ENCODE measurements at places on chromosomes 12 and 14.

- peak; percentile 36 for DNase-seq
Observed at GRCh38 chr12:75444429-75445136, 36.0 kb upstream of the GLIPR1 start.

- DNase-seq: peak; percentile 41
Observed at GRCh38 chr12:32455607-32456071, 56.3 kb downstream of the FGD4 start.

GRCh38 chr14:104036212-104036611 lies 49.3 kb upstream of the ASPG start:
- no peak for DNase-seq

DNA sequence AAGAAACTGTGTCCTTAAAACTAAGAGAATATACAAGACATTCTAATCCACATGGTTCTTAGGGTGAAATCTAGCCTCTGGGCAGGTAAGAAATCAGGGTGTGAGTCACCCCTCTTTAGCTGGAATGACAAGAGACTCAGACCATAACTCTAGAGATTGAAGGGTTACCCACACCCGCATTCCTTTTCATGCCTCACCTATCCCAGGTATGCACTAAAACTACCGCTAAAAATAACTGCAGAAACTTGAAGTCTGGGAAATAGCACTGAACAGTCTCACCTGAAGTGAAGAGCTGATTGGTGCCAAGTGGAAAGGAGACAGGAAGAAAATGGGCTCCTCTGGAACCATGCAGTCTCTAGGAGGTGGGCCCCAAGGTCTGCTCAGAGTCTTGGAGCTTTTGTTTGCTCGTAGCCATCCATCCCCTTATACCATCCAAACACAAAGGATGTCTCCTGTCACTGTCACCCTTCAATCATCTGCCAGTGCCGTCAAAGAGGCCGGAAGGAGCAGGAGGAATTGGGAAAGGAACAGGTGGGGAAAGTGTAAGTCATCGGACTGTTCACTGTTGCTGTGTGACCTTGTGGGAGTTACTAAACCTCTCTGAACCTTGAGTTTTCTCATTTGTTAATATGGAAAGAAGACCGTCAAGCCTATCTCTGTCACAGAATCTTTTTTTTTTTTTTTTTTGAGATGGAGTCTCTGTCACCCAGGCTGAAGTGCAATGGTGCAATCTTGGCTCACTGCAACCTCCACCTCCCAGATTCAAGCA lies 22.4 kb downstream of the DDX47 start:
- peak; percentile 99 for DNase-seq

GRCh38 chr14:51118993-51119392 lies 24.1 kb upstream of the TRIM9 start:
- DNase-seq: peak; percentile 13

DNA sequence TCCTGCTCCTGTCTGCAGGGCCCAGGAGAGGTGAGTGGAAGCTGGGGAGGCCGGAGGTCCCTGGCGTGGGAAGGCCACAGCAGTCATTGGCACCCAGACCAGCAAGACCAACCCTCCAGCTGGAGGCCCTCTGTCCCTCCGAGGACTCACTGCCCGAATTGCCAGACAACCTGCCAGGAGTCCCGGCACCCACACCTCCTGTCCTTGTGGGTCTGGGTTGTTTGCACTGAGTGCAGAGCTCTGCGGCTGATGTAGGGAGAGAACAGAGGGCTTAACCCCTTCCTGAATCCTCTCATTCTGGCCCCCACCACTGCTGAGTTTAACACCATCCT lies 204.9 kb downstream of the KIF26A start:
- DNase-seq: no peak

DNA sequence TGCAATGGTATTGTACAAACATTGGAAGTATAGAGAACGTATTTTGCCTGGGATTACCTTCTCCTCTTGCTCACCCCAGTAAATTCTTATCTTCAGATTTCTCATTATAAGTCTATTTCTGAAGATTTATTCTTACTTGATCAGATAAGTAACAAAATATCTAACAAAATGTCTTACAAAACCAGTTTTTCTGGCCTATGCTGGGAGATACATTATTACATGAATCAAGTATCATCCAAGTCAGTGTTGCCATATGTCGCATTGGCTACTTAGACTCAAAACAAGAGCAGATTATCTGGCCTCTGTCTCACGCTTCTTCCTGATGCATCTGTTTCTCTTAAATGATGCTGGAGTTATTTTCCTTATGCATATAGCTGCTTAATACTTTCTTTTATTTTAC lies 408.5 kb downstream of the CCER1 start:
- no peak for DNase-seq

GRCh38 chr12:112325157-112325556 lies 57.1 kb downstream of the HECTD4 start:
- no peak for DNase-seq

DNA sequence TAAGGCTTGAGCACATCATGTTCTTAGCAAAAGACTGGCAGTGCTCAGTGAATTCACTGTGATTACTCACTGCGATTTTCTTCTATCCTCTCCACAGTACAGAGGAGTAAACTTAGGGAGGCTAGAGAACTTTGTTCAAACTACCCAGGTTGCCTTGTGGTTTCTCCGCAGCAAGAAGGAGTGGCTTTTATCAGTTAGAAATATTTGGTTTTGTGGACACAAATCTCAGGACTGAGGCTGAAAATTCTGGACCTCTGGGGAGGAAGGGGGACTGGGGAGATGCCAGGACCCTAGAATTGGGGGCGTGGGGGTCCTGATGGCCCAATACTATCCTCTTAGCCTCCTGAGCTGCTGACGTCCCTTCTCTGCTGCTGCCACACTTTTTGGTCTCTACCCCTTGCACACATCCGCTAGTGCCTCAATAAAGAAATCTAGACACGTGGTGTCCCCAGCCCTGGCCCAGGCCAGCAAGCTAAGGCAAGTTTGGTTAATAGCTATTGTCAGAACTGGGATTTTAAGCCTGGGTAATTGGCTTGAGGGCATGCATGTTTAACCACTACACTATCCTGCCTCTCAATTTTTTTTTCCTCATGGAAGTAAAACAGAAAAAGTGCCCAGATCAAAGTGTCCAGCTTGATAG lies 842 bp downstream of the OAS2 start:
- peak; percentile 79 for DNase-seq

- DNase-seq: no peak
Observed at GRCh38 chr14:31582286-31582691, 21.1 kb downstream of the NUBPL start.

DNA sequence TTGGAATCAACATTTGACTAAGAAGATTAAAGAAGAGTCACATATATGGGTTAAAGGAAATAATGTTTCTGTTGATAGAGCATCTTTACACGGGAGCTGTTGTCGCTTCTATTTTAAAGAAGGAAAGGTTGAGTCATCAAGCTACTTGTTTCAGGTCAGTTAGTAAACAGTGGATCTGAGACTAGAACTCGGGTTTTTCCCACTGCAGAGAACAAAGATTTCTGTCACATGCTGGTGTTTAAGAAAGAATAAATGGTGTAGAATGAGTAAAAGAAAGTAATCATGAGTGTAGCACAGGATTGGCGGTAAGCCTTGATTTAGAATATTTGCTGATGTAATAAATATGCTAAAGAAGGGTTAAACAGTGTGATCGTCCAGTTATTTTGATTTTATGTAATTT lies 455.5 kb downstream of the AEBP2 start:
- DNase-seq: no peak

DNA sequence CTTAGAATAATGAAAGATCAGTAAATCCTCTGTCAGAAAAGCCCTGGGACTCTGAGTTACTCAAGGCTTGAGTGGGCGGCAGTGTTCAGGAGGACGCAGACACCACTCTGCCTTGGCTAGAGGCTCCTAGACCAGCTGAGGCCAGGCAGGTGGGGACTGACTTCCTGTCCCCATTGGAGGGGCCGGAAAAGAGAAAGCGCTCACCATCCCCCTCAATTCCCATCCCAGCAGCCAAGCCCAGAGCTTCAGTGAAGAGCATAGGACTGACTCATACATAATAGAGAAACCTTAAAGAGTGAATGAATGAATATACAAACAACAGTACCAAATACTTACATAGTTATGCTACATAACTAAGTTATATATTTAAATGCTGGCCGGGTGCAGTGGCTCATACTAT lies 62.0 kb downstream of the PLEKHG7 start:
- DNase-seq: no peak

DNA sequence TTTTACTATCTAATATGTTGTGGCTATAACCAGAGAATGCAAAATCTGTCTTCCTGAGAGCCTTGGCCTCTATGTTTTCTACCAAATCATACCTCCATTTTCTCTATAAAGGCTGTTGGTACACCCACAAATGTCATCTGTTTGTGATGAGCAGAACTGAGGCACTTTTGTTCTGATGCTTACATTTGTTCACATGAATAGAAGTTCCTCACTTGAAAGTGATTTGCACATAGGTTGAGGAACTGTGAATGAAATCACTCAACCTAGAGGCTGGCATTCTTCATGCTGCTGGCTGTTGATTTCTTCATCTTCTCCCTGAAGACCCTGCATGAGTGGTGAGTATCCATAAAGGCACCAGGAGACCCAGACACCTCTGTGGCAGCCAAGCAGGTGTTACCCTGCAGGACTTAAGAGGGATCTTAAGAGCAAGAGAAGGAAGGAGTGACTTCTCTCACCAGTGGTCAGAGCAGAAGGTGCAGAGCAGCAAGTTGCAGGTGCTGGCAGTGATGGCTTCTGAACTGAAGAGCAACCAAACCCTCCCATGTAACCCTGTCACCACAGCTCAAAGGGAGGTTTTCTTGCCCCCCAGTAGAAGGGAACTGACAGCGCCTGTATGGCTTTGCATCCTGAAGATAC lies 110.3 kb downstream of the HMGA2 start:
- DNase-seq: no peak

- peak; percentile 28 for DNase-seq
Observed at GRCh38 chr12:7935590-7936581, at the start of gene SLC2A3. Gene SLC2A3, minus strand, starts transcription at chr12:7936187. Its CDS starts 153 bp downstream, at chr12:7936034.

DNA sequence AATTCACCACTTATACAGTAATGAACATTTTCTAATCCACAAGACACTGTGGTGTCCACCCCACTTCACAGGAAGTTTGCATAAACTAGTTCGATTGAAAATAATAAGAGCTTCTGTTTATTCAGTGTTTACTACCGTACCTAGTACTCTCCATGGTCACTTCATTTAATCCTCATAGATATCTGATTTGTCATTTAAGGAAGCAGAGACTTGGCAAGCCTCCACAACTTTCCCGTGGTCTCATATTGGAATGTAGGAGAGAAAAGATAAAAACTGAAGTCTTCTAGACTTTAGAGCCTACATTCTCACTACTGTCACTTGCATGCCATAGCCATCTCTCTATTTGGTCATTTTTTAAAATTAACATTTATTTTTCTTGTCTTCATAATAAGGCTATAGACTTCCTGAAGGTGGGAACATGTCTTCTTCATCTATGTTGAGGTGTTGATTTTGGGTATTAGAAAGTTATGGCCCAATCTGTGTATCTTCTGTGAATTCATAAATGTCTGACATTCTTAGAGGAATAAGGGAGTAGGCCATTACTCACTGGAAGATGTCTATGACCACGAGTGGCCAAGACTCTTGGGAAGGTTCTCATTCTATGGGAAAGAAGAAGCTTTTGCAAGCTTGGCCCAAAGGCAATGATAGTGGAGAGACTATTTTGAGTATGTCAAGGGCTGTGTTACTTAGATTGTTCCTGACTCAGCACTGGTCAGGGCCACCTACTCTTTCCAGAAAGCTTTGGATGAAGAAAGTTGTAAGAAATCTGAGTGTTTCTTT lies 423.7 kb downstream of the LRIG3 start:
- peak; percentile 33 for DNase-seq

GRCh38 chr12:109767991-109768900 lies 54.6 kb downstream of the FAM222A start:
- no peak for DNase-seq
